ENCODE measurements at places on chromosomes 12 and 14.
A peak's percentile ranks its signal among the peaks of the same experiment; 100 is the strongest.

- DNase-seq, result no peak
These were observed 96.7 kb downstream of the ETV6 start for GRCh38 chr12:11746024-11746771.

DNA sequence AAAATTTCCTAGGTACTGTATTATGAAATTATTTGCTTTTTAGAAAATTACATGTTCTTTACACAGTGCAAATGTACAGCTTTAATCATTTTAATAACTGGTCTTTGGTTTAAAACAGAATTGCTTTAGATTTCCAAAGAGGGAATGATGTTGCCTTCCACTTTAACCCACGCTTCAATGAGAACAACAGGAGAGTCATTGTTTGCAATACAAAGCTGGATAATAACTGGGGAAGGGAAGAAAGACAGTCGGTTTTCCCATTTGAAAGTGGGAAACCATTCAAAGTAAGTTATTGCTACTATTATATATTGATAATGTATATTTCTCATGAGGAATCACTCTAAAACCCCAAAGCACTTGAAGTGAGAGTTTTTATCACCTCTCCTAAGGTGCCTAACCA lies 13.4 kb downstream of the LGALS3 start:
- no peak for DNase-seq

DNA sequence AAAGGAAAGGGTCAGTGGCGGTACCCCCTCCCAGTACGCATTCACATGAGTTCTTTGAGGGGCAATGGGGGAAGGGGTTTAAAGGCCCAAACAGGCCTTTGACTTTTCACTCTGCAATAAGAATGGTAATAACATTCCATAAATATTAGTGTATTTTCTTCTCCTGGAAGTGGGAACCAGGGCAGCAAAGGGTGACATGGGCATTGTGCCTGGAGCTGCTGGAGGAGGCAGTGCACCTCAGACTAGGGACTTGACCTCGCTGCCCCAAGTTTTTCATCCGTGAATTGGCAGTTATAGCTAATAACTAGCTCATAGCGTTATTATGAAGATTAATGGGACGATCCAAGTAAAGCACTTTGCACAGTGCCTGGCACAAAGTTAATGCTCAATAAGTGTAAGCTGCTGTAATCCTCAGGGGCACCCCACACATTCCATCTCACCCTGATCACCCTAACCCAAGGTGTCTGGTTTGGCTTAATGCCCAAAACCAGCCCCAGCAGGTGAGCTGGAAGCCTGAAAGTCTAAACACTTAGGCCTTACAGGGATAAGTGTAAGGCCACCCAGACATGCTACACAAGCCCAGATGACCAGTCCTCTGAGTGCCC lies 2.8 kb upstream of the KCNH3 start:
- DNase-seq, result no peak

- DNase-seq, result peak; percentile 51
These were observed 9.0 kb downstream of the ARHGDIB start for GRCh38 chr12:14952299-14952921.

DNA sequence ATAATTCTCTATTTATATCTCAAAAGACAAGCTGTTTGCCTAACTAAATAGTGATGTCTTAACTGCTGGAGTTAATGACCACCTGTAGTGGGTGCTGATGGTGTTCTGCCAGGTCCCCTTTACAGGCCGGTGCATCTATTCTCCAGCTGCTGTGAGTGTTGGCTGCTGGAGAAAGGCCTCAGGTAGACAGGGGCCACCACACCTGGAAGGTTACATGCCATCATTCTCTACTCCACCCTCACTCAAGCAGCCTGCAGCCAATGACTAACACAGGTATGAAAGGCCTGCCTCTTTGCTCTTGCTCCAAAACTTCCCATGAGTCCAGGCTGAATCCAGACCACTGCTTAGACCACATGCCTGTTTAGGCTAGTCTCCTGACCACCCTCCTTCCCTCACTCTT lies 73.9 kb downstream of the RPS6KA5 start:
- no peak for DNase-seq

DNA sequence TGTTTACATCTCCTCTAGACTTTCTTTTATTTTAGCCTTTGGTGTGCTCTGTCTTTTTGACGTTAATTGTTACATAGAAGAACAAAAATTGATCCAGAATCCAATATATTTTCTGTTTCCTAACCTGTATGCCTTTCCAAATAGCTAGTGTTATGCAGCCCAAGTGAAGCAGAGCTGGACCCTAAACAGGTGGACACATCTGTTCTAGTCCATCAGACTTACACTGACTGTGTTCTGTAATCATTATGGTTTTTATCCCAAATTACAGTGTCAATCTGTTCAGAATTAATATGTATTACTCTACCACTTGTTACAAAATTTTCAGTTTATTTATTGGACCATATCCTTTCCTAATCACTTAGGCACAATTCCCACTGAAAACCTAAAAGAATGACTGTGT lies 176.8 kb upstream of the FOXG1 start:
- DNase-seq, result no peak

DNA sequence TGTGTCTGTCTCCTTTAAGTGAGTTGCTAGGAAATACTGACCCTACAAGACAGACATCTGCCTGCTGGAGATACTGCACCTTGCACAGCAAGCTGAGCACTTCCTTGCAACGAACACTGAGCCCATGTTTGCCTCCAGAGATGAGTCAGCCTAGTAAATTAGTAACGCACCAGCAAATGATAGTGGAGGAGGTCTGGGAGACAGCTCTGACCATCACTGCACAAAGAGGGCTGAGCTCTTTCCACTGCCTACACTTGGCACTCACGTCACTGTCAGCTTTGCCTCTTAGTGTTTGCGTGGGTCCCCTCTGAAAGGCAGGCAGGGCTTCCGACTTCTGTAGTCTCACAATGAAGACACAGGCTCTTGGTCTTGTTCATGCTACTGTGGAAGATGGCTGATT lies 109.0 kb downstream of the APAF1 start:
- DNase-seq, result peak; percentile 52

GRCh38 chr12:47350062-47350408 lies 270.3 kb upstream of the AMIGO2 start:
- DNase-seq, result no peak

DNA sequence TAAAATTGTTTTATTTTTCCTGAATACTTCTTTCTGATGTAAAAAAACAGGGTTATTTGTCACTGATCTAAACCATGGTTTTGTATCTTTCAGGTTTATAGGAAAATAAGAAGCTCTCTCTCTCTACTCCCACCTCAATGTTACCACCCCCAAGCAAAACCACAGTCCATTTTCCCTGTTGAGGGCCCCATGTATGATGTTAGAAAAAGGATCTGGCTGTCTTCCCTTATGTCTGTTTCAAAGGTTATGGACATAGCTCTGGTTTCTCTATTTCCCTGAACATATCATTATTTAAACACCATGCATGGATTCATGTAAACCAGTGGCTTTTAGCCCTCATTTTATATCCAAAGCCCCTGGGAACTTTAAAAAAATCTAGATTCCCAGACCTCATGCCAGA lies 649.0 kb upstream of the TBX3 start:
- no peak for DNase-seq

DNA sequence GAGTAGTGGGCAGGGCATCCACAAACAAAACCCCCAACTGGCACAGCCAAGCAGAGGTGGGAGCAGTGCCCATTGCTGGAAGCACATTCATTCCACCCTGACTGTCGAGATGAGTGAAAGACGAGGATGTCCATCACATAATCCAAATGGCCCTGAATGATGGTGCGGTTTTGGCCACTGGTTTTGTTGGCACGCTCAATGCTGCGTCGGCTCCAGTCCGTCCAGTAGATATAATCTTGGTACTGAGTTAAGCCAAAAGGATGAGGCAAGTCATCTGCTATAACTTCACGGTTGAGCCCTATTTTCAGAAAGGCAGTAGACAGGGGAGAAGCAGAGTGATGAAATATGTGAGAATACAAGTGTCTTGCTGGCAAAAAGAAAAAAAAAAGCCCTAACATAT lies 88.1 kb downstream of the BCL2L14 start:
- DNase-seq, result no peak

DNA sequence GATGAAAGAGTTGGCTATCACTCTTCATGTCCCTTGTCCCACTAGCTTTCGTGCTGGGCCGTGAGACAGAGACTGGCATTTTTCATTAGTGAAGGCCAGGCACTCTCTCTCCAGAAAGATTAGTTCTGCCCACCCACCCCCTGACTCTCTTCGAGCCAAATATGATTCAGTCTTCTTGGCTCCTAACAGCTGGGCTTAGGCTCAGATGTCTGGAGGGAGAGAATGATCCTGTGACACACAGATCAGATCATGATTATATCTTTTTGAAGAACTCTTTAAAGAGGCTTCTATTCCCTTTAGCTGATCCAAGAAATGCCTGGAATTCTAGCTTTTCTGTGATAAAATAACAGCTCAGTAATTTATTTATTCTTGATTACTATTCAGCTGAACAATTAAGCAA lies 5.2 kb upstream of the GNG2 start:
- DNase-seq, result no peak

Data from stimulated activated CD8-positive, alpha-beta memory T cell treated with anti-CD3 and anti-CD28 coated beads, Interleukin-4, amount 100 ng/mL, for 48 hours (primary cell).